Thyroid gland (tissue), 4 donors: ENCODE measurements at places on chromosomes 5 and 9. TPM values are rescaled to one million over a fixed set of nuclear protein-coding genes. Genes with fewer than 3 reads are reported as not detected.

TNFSF15 gene
- total RNA-seq, result 4.3 TPM

GRCh38 chr5:54443270-54443669 is 12.2 kb upstream of the HSPB3 start:
- no peak for DNase-seq

DNA sequence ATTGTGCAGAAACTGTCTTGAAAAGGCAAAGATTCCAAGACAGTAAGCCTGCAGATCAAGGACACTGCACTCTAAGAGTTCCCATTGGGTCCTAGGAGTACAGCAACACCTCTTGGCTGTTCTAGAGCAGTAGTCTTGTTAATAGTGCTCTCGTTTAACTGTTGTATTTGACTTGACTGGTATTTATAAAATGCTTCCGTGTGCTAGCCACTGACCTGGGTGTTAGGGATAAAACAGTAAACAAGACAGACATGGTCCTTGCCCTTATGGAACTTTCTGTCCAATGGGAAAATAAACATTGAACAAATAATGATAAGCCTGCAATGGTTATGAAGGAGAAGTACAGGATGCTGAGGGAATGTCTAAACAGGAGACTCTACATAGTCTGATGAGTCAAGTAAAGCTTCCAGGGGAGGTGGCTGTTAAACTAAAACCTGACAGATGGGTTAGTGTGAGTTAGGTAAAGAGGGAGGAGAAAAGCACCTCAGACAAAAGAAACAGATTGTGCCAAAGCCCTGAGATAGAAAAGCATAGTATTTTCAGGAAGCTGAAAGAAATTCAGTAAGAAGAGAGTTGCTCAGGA is 33.3 kb downstream of the TDRD7 start:
- DNase-seq, result no peak

ZNF462 gene
- total RNA-seq, result 60.4 TPM

DNA sequence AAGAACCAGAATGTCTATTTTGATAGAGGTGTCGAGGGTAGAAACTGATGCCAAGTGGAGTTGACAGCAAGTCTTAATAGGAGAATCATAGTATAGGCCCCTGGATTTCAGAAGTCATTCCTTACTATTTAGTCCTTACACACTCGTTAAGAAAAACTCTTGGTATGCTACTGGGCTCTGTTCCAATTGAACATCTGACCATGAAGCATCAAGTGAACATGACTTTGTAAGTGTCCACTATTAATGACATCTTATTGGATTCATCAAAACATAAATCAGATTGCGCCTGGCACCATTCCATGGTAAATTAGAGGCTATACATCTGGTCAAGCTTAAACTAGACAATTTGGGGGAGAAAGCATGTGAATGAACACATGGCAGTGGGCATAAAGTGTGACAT is 1056.5 kb upstream of the EDIL3 start:
- DNase-seq, result no peak

- no peak for DNase-seq
Measured at GRCh38 chr5:107826311-107827000, 155.7 kb upstream of the EFNA5 start.

DNA sequence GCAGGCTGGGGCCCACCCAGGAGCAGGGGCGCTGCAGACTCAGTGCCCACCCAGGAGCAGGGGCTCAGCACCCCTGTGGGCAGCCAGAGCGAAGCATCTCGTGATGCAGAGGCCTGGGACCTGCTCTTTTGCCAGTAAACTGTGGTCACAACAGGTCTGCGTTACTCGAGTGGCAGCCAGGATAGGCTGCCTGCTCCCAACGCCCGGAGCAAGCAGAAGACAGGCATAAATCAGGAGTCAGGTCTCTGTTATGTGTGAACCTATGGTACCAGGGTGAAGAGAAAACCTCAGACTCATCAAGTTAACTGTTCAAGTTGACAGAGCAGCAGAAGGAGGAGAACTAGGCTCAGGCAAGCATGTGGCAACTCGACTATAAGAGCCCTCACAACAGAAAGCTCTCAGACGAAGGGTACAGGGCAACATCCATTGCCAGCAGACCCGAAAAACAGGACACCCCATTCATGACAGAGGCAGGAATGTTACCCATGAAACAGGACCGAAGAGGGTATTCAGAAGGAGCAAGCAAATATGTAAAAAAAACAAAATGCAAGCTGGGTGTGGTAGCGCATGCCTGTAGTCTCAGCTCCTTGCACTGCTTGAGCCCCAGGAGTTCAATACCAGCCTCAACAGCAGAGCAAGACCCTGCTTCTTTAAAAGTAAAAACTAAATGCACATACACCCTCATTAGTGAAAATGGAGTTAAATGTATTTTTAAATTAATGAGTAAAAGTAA is 71.7 kb downstream of the GOLPH3 start:
- no peak for DNase-seq

FRMD3 gene
- 17.4 TPM for total RNA-seq

DNA sequence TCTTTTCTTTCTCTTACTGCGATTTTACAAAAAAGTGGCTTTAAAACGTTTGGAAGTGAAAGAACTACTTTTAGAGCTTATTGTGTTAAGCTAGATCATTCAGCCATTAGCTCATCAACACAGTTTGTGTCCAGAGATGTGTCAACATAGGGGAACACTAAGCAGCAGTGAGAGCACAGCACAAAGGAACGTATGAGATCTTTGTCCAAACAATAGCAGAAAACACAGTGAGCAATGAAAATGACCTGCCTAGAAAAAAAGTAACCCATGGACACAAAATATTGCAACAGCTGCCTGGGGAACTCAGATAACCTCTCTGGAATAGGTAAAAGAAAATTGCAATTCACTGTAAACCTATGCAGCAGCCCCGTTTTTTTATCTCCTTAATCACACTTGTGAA is 372.5 kb downstream of the ARHGEF28 start:
- no peak for DNase-seq

- no peak for DNase-seq
Measured at GRCh38 chr9:29230931-29231330, 1657.7 kb upstream of the C9orf72 start.

TMEM174 gene
- total RNA-seq, result 0.22 TPM

DNA sequence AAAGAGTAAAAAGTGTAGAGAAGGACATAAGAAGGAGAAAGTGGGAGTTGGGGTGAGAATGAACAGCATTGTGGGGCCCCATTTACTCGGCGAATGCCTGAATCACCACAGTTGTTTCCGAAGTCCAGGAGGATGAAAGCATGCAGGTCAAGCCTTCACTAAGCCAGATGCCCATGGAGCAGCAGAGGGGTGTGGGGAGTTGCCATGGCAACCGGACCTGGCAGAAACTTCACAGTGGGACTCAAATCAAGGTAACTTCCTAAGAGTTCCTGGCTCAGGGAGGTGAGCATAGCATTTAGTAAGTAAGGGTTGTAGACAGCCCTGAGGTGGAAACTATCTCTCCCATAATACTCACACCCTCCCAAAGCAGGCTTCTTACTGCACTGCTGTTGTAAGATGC is 357.1 kb downstream of the TRIM32 start:
- no peak for DNase-seq

GRCh38 chr9:93978551-93978950 is 23.4 kb upstream of the BARX1 start:
- DNase-seq, result no peak
